ENCODE measurements at places on chromosomes 1 and 21.
A peak's percentile ranks its signal among the peaks of the same experiment; 100 is the strongest.

DNA sequence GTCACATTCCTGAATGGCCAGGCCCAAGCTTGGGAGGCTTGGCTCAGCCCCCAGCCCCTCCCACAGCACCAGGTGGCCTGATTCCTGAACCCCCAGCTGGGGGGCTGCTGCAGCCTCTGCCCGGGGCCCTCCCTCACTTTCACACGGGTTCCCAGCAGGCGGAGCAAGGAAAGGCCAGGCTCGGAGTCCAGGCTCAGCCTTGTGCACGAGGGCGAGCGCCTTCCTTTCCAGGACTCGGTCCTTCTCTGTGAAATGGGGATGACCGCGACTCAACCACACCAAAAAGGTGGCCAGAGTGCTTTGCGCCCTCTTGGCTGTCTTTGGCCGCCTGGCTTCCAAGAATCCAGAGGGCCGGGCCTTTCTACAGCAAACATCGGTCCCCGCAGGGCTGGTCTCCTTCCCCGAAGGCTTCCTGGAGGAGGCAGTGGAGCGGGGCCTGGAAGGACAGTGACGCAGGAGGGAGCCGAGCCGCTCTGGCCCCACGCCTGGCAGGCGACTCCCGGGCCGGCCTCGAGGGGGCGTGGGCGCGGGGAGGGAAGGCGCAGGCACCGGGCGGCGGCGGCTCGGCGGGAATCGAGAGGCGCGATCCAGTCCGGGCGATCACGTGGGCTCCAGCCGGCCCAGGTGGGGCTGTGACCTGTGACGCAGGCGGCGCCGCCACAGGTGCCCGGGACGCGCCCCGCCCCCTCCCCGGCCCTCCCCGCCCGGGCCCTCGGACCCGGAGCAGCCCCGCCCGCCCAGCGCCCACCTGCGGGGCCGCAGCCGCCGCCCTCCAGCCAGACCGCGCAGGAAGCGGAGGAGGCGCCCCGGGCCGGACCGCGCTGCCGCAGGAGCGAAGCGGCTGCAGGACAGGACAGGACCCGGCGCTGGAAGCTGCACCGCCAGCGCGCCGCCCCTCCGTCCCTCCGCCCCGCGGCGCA, at the start of gene ARHGEF16:
Gene ARHGEF16, plus strand, starts transcription at position 775 of the 920 bp plus-strand sequence. CDS start 8,420 bp downstream, outside the sequence.
- DNase-seq, result peak; percentile 19

DNA sequence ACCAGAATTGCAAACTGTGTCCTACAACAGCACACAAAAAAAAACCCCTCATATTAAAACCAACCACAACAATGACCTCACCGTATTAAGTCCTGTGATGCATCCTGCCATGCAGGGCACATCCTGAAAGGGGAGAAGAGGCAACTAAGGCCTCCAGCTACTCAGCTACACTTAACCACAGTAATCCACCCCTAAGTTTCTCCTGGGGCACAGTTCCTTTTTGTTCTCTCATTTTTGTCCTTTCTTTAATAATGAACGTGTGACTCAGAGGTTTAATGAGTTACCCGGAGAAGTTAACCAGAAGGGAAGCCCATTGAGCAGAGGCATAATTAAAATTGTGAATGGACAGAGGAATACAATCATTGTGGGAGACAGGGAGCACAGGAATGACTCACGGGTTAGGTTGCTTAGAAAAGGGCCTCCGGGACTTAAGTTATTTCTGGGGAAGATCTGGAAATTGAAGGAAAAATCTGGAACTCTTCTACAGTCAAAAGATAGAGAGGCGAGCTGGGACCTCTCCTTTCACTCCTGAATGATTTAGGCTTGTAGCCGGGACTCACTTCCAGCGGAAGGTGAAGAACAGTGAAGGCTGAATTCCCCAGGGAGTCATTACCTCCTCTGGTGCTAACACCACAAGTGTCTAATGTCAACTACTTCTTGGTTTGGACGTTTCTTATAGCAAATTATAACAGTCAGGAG, 36.9 kb upstream of the HIVEP3 start:
- no peak for DNase-seq

GRCh38 chr1:57674801-57675200, 250.9 kb upstream of the DAB1 start:
- DNase-seq, result no peak

DNA sequence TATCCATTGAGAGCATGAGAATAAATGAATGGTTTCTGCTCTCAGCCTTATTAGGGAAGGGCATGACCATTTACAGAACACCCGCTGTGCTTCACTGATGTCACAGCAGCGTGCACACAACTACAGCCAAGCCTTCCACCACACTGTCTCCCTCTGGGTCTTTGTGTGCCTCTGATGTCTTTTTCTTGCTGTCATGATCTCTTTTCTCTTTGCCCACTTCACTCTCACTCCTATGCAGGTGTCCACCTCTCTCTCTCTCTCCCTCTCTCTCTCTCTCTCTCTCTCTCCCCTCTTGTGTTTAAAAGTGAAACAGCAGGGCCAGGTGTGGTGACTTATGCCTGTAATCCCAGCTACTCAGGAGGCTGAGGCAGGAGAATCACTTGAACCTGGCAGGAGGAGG, 232.5 kb upstream of the JUN start:
- DNase-seq, result no peak

- peak; percentile 34 for DNase-seq
Observed at GRCh38 chr21:45309069-45309986, 21.6 kb upstream of the POFUT2 start.

DNA sequence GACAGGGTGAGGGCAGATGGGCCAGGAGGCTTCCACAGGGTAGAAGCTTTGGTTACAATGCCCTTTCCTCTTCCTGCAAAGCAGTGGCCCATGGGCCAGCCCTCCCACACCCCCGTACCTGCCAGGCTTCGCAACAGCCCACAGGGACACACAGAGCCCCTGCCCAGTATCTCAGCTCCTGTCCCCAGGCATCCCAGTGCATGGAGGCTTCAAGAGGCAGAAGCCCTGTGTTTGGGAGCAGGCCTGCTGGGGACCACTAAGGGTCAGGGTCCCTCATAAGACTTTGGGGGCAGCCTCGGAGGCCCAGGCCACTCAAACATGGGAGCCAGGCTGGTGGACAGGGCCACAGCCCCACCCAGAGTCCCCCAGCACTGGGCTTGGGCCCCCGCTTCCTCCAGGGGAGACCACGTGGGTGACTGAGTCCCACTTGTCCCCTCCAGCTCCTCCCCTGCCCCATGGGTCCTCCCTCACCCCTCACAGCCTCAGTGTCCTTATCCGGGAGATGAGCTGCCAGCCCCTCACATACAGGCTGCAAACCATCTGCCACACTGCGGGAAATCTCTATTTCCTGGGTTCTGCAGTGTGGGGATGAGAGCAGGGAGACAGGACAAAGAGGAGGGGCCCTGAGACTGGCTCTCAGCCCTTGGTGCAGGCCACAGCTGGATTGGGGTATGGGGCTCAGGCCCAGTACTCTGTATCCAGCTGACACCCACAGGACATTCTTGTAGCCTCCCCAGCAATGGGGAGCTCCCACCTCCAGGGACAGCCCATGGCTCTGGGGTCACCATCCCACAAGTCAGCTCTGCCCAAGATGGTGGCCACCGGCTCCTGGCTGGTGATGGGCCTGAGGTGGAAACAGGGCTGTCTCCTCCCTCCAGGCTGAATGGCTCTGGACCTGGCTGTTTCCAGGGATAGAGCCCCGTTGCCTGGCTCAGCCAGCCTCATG, 50.7 kb downstream of the WNT9A start:
- peak; percentile 2 for DNase-seq

DNA sequence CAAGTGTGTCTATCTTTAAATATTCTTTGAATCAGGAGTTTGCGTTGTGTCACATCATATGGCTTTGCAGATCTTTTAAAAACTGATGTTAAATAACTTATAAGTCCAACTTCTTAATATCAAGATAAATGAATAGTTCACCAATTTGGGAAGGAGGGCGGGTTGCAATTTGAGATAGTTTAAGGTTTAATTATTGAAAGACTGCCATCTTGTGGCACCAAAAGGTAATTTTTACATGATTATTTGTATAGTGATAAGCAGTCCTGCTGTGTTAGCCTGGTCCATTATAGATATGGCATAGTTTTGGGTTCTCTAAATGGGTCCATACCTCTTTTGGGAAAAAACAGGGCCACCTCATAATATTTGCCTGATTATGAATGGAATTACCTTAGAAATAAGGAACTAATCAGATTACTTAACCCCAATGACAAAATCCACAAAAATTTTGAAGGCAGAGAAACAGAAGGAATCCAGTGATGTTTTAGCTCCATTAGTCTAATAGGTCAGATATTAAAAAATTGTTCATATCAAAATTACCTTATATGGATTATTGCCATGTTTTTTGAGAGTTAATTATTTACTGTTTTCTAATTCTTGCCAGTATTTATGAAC, 64.3 kb downstream of the PRKAA2 start:
- no peak for DNase-seq

- no peak for DNase-seq
Observed at GRCh38 chr1:181028615-181029014, 5.2 kb upstream of the MR1 start.

DNA sequence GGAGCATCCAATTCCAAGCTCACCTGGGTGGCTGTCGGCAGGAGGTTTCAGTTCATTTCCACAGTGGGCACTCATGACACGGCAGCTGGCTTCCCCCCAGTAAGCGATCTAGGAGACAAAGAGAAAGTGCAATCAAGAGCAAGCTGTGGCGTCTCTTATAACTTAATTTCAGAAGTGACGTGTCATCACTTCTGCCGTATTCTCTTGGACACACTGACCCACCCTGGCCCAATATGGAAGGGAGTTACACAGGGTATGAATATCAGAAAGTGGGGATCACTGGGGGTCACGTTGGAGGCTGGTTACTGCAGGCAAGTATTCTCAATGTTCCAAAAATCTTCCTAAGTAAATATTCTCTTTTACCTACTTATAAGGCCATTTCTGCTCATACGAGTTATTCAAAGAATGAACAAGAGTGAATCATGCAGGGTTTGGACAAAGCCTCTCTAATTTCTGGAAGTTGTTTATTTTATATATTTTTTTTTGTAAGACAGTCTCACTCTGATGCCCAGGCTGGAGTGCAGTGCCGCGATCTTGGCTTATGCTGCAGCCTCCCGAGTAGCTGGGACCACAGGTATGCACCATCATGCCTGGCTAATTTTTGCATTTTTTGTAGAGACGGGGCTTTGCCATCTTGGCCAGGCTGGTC, 46.5 kb upstream of the GREM2 start:
- DNase-seq, result no peak

- no peak for DNase-seq
Observed at GRCh38 chr1:156263288-156263655, 15.4 kb upstream of the PAQR6 start.

DNA sequence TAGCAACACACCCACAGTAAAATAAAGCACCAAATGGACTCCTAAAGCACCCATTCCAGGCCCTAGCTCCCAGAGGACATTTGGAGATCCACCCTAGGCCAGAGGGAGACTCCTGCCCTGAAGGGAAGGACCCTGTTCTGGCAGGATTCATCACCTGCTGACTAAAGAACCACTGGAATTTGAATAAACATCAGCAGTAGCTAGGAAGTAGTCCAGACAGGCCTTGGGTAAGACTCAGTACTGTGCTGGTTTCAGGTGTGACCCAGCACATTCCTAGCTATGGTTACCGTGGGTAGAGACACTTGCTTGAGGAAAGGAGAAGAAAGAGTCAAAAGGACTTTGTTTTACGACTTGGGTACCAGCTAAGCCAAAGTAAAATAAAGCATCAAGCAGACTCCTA, 92.7 kb upstream of the LRRC7 start:
- DNase-seq, result no peak

DNA sequence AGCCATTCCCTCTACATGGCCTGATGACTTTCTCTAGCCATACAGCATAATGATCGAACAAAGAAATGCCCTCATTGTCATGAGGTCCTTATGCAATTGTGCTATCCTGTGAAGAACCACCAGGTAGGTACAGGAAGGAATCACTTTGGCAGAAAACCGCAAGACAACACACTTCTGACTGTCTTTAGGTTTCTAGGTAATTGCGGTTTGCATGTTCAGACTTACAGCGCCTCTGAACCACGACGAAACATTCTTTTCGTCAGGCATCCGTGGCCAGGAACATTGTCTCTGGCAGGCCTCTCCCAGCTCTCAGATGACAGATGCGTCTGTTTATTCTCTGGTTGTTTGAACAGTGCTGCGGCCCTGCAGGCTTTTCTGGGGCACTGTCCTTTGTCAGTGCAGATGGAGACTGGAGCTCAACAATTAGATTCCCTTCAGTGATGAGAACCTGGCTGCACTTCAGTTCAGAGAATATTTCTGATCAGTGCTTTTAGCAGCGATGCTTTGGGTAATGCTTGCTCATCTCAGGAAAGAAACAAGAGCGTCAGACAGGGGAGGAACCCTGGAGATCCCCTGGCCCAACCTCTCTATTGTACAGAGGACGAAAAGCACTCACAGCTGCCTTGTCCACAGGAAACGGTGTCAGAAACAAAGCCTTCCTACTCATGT, 63.4 kb downstream of the B3GALT5 start:
- DNase-seq, result no peak

GRCh38 chr1:154327466-154328317, 2.4 kb downstream of the ATP8B2 start:
- DNase-seq, result no peak

- DNase-seq, result no peak
Observed at GRCh38 chr1:170698301-170699275, 34.7 kb downstream of the PRRX1 start.

- DNase-seq, result no peak
Observed at GRCh38 chr21:16179773-16180172, 450.0 kb downstream of the USP25 start.

- DNase-seq, result no peak
Observed at GRCh38 chr1:245278846-245279245, 124.1 kb downstream of the KIF26B start.

- no peak for DNase-seq
Observed at GRCh38 chr1:178019208-178019607, 49.4 kb upstream of the SEC16B start.

- no peak for DNase-seq
Observed at GRCh38 chr21:44850905-44851657, 22.4 kb downstream of the PTTG1IP start.

DNA sequence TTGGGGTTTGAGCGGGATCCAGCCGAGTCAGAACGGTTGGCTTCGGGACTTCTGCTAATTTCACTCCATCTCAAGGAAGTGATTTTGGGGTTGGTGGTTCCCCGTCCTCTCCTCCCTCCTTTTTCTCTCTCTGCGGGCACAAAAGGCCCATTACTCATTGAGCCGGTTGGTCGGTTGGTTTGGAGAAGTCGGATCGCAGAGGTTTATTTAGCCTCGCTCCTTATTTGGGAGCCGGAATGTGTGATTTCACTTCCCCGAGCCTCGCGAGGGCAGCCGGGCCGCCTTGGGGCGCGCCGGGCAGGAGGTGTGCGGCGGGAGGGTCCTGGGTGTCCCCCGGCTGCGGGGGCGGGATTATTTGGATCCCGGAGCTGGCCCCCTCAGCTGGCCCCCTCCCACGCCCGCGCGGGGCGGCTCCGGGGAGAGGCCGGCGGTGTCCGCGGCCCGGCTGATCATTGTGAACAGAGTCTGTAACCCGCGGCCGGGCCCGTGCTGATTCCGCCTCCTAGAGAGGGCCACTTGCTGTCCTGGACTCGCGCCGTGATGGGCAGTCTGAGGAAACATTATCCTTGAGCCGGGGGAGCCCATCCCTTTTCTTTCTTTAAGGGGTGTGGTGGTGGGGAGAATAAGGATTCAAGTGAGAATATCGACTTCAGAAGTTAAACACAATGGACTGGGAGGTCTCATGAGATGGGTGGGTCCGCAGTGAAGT, 1.2 kb downstream of the MAPKAPK2 start:
- DNase-seq, result peak; percentile 44

- DNase-seq, result no peak
Observed at GRCh38 chr1:226482975-226483700, 65.4 kb upstream of the STUM start.

All from stimulated activated CD4-positive, alpha-beta T cell treated with anti-CD3 and anti-CD28 coated beads, Interleukin-4, amount 100 ng/mL, for 24 hours (primary cell).